ENCODE measurements at places on chromosomes 5 and 9.
A peak's percentile ranks its signal among the peaks of the same experiment; 100 is the strongest.

- DNase-seq, result no peak
Observed at GRCh38 chr5:154131817-154132216, 58.7 kb upstream of the GALNT10 start.

DNA sequence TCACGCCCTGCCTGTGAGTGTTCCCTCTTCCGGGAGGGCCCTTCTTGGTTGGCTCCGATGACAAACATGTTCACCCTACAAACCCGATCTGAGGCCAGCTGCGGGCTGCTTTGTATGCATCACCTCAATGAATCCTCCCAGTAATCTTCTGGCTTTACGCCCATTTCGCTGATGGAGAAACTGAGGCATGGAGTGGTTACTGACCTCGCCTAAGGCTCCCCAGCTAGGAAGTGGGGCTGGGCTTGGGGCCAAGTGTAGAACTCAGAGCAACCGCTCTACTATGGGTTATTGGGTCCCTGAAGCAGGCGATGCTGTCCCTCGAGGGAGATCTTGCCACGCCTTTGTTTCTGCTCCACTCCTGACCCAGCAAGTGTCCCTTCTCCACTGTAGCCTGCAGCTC, 38.2 kb upstream of the RPL26L1 start:
- no peak for DNase-seq

GRCh38 chr9:126301985-126302603, 24.5 kb upstream of the MVB12B start:
- DNase-seq, result peak; percentile 81

- DNase-seq, result no peak
Observed at GRCh38 chr5:143134900-143135299, 268.6 kb downstream of the NR3C1 start.

GRCh38 chr5:150604010-150604409, 36.5 kb upstream of the SYNPO start:
- DNase-seq, result no peak

Data from hematopoietic multipotent progenitor cell treated with erythropoietin and hydrocortisone succinate and interleukin-3 and kit ligand, for 6 days (in vitro differentiated cells).